ENCODE measurements at places on chromosomes 13 and 19.

GRCh38 chr13:33349288-33349985, 63.9 kb upstream of the STARD13 start:
- peak; percentile 30 for DNase-seq

GRCh38 chr13:71412231-71412630, 454.8 kb downstream of the DACH1 start:
- DNase-seq = no peak

- no peak for DNase-seq
Measured at GRCh38 chr13:62185631-62186255, 770.1 kb upstream of the PCDH20 start.

DNA sequence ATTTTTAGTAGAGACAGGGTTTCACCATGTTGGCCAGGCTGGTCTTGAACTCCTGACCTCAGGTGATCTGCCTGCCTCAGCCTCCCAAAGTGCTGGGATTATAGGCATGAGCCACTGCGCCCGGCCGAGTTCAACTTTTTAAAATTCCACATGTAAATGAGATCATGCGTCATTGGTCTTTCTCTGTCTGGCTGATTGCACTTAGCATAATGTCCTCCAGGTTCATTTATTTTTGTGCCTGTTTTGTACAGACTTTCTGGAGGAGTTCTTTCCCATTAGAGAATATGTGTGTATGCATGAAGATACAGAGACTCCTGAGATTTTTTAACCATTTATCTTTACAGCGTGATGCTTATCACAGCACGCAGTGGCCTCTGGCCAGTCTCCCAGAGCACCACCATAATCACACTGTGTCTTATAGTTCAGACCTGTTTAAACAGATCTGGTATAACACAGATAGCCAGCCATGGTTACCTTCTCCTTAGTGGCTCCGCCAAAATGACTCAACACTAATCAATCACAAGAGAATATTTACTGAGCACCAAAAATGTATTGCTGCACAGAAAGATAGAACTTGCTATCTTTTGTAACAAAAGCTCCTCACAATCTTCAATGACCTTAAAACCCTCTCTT, 11.4 kb upstream of the STARD13 start:
- no peak for DNase-seq

All from upper lobe of left lung (tissue), 6 donors.